KG1 (cell line): ENCODE measurements at places on chromosomes 11 and 22.

DNA sequence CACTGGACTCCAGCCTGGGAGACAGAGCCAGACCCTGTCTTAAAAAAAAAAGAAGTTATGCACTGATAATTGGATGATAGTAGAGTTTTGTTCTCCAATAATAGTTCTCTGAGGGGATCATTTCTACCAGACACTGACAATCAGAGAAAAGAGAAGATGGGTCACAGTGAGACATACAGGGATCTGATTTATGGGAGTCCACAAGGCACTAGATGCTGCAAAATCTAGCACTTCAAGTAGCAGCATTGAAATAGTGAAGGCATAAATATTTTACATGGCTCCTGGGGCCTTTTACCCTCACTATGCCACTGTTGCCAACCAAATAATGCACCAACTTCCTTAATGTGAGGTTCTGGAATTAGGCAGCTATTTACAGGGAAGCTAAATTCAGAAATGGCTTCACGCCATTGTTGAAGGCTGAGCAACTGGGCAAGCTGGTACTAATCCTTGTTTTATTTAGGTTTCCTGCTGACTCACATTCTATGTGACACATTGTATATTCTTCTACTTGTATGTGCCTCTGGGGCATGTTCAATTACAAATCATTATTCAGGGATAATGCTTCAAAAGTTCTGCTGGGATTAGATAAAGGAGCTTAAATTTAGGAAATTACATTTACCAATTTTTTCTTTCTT, 38.2 kb upstream of the ABTB2 start:
- no peak for DNase-seq

DNA sequence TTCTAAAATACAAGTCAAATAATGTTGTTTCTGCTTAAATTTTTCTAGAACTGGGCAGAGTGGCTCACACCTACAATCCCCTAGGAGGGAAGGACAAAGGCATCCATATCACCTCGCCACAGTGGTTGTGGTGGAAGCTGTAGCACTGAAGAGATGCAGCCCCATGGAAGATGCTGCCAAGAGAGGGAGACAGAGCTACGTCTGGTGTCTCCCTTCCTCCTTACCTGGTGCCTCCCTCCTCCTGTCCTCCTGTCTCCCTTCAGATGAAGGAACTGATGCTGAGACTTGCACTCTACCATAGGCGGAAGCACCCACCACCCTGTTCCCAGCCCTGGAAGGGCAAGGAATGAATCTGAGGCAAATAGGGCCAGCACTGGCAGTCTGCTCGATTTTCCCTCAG, 22.3 kb downstream of the MMP27 start:
- DNase-seq = no peak

GRCh38 chr11:559020-559620, 1.4 kb downstream of the LMNTD2 start:
- no peak for DNase-seq

- no peak for DNase-seq
Observed at GRCh38 chr11:122153746-122154145, 37.7 kb upstream of the BLID start.

DNA sequence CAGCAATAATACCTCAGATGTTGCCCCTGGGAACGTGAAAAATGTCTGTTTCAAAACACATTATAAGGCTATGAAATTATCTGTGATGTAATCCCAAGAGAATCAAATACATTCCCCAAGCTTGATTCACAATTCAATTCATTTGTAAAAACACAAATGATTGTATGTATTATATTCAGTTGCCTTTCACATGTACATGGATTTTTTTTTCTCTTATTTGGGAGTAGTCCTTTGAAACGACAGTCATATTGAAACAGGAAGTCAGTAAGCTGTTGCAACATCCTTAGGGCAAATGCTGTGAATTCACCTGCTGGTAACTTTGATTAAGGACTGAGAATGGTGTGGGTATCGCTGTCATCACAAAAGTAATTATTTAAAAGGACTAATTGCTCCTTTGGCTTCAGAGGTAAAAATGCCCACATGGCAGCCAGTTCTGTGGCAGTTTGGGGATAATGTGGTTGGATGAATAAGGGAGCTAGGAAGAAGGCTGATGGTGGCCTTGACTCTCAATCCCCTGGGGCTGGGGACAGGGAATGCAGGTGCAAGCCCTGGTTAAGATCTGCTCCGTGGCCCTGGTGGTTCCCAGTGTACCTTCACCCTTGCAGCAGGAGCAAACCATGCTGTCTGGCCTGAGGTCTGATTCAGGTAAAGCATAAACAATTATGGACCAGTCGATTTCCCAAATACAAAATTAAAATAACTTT, 13.2 kb downstream of the EHF start:
- DNase-seq = peak; percentile 22

- no peak for DNase-seq
Observed at GRCh38 chr11:78027759-78028158, 4.7 kb upstream of the KCTD14 start.

- DNase-seq = no peak
Observed at GRCh38 chr22:42371099-42371498, 61.1 kb downstream of the NFAM1 start.

GRCh38 chr22:33757802-33758483, 162.3 kb downstream of the LARGE1 start:
- no peak for DNase-seq

- DNase-seq = no peak
Observed at GRCh38 chr11:68689737-68690625, 5.6 kb downstream of the GAL start.

GRCh38 chr11:123580557-123581275, 73.7 kb downstream of the SCN3B start:
- DNase-seq = no peak

- no peak for DNase-seq
Observed at GRCh38 chr11:107705027-107705426, 6.8 kb downstream of the SLN start.

DNA sequence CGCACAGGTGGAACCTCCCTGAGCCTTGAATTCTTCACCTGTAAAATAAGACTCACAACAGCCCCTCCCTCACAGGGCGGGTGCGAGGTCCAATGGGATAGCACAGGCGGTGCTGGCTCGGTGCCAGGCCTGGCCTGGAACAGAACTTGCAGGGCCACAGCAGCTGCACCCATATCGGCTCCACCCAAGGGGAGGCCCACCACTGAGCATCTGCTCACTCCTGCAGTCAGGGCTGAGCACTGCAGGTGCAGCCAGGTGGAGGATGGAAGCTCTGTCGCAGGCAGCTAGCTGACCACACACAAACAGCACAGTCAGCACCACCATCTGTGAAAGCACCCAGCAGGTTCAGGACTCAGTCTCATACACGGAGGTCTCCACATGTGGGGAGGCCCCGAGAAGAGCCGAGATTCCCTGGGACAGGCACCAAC, 19.6 kb downstream of the VPS37C start:
- DNase-seq = no peak

GRCh38 chr22:22787786-22788459, 99.7 kb upstream of the IGLL5 start:
- peak; percentile 44 for DNase-seq

GRCh38 chr22:36808721-36809344, 8.0 kb downstream of the PVALB start:
- DNase-seq = no peak

- DNase-seq = no peak
Observed at GRCh38 chr11:1498262-1498661, 11.7 kb upstream of the MOB2 start.

- no peak for DNase-seq
Observed at GRCh38 chr11:122811721-122812120, 26.6 kb upstream of the CRTAM start.

- peak; percentile 90 for DNase-seq
Observed at GRCh38 chr22:39502109-39502788, at the start of gene MIEF1. Gene MIEF1, plus strand, starts transcription at chr22:39502290. Its CDS starts 9,005 bp downstream, at chr22:39511295.

DNA sequence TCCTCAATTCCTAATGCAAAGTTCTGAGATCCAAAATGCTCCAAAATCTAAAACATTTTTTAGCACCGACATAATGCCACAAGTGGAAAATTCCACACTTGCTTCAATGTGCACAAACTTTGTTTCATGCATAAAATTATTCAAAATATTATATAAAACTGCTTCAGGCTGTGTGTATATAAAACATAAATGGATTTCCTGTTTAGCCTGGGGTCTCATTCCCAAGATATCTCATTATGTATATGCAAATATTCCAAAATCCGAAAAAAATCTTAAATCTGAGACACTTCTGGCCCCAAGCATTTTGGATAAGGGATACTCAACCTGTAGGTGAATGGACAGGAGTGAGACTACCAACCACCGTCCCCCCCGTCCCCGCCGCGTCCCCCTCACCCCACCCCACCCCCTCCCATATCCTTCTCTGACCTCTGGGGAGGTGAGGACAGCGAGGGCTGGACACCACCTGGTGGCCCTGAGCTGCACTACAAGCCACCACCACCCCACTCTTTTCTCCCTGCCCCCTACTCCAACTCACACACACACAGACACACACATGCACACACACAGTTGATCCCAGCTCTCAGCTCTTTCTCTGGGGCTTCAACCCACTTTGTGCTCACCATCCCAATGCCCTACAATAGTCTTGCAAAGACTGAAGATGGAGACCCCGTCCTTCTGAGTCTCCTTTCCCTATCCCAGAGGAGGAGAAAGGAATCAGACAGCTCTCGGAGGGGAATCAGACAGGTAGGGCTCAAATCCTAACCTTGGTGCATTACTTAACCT, 101.0 kb downstream of the PDE2A start:
- DNase-seq = no peak

- DNase-seq = no peak
Observed at GRCh38 chr11:64247729-64248531, 1.2 kb upstream of the PPP1R14B start.

DNA sequence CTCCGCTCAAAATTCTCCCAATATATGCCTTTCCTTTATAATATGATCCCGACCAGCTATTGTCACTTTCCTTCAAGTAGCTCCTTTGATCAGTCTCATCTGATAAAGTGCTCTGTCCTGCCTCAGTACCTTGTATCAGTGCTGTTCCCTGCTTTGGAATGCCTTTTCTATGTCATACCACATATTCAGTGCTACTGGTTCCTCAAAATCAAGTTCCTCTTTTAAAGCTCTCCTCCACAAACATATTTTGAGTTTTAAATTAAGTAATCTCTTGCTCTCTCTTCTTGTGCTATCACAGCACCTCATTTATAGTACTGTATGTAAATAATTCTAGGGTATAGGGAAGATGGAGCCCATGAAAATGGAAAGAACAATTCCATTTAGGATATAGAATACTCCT, 137.1 kb upstream of the CTSC start:
- DNase-seq = no peak

DNA sequence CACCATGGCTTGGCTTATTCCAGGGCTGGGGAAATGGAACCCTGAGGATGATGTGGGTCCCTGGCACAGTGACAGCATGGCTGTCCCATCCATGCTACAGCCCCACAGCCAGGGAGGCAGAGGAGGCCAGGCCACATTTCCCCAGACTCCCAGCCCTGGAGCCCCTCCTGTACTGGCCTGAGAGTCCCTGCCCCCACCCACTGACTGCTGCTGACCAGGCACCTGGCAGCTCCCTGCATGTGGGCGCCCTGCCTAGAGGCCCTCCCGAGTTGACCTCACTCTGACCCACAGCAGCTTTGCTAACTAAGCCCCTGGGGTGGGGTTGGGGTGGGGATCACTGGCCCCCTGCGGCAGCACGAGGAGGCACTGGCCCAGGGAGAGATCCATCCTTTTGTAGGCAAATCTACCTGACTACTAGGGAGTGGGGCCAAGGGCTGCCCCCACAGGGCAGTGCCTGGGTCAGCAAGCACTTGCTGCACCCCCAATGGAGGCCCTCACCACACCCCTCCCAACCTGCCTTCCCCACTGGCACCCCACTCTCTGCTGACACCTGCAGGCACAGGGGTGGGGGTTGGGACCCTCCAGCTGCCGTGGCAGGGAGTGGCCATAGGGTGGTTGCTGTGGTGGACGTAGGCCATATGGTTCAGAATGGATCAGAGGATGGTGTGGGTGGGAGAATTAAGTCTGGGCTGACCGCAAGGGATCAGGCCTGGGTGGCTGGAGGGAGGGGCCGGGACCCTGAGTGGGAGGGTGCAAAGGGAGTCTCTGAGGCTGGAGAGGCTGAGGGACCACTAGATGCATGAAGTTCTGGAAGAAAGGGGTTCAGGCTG, 17.4 kb downstream of the ARVCF start:
- no peak for DNase-seq

DNA sequence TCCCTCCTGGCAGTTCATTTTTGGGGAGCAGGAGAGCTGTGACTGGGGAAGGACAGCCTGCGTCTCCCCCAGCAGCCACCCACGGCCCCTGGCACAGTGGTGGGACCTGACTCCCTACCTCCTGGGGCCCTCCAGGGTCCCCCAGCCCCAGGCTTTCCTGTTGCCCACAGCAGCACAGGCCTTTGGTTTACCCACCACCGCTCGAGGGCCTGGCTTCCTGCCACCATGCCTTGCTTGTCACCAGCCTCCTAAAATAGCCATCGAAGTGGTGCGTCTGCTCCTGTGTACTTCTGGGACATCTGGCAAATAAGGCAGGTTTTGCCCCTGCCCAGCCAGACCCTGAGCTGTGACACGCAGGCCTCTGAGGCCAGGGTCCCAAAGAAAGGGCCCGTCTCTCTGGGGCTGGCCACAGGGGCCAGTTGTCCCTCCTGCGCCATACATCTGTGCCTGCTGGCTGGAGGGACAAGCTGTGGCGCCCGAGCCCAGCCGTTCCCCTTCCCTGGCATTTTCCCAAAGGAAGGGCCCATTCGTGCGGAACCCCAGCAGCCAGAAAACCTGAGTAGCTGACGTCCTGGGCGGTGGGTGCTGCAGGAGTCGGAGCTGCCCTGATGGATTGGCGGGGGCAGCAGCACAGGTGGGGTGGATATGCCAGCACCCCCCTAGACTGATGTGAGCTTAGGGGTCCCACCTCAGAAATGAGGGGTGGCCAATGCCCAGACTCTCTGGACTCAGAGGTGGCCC, 14.6 kb downstream of the PHLDA2 start:
- DNase-seq = no peak

- no peak for DNase-seq
Observed at GRCh38 chr11:96459751-96460150, 69.9 kb downstream of the JRKL start.

DNA sequence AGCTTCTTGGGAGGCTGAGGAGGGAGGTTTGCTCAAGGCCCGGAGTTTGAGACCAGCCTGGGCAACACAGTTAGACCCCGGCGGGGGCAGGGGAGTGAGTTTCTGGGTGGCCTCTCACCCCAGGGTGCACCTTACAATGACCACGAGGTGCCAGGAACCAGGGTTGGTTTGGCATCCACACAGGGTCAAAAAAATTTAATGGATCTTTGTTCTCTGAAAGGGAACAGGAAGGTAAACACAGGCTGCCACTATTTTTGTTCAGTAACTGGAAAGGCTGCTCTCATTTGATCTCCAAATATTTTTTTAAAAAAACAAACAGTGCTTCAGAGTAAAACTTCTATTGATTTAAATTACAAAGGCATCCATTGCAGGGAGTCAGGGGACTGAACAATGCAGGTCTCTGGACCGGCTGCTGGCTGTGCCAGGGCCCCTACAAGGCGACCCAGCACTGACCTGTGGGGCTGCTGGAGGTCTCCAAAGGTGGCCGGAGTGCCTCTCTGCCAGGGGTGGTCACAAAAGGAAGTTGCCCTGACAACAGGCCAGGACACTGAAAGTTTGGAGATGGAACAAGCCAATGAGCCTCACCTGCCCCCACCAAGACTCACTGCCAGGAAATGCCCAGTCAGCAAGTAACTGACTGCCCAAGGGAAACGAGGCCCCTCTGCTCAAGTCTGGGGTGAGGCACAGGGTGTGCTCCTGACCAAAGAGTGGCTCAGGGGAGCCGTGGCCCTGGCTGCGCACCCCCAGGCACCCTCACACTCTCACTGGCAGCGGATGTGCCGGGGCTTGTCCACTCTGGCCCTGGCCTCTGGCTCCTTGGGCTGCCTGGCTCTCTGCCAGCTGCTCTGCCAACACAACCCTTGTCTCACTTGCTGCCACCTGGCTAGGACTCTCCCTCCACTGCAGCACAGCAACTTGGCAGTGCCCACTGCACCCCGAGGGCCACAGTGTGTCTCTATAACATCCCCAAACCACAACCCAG, 51.8 kb downstream of the ARFGAP3 start:
- no peak for DNase-seq
